ENCODE measurements at places on chromosomes 16 and 17.

GRCh38 chr17:17414341-17414805 lies 62.4 kb upstream of the MED9 start:
- peak; percentile 28 for DNase-seq

GRCh38 chr16:75065149-75065505 lies 51.5 kb downstream of the LDHD start:
- DNase-seq = peak; percentile 51

GRCh38 chr16:1870365-1871082 lies 1.4 kb downstream of the MEIOB start:
- DNase-seq = no peak

DNA sequence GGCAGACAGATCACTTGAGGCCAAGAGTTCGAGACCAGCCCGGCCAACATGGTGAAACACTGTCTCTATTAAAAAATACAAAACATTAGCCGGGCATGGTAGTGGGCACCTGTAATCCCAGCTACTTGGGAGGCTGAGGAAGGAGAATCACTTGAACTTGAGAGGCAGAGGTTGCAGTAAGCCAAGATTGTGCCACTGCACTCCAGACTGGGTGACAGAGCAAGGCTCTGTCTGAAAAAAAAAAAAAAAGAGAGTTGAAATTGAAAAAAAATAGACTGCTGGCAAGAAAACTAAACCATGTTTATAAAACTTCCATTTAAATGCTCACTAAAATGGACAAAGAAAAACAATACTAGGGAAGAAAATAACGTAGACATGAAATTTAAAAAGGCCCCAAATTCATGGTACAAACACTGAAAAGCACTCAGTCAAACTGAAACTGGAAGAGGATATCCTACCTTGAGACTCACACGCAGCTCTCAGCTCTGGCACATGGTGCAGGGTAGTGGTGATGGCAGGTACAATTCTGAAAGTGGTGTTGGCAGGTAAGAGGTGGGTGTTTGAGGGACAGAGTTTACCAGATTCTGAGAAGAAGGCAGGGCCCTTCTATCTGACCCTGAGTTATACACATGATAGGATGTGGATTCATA lies 19.3 kb downstream of the CNTROB start:
- no peak for DNase-seq

GRCh38 chr17:74339537-74340195 lies 13.6 kb downstream of the KIF19 start:
- no peak for DNase-seq

DNA sequence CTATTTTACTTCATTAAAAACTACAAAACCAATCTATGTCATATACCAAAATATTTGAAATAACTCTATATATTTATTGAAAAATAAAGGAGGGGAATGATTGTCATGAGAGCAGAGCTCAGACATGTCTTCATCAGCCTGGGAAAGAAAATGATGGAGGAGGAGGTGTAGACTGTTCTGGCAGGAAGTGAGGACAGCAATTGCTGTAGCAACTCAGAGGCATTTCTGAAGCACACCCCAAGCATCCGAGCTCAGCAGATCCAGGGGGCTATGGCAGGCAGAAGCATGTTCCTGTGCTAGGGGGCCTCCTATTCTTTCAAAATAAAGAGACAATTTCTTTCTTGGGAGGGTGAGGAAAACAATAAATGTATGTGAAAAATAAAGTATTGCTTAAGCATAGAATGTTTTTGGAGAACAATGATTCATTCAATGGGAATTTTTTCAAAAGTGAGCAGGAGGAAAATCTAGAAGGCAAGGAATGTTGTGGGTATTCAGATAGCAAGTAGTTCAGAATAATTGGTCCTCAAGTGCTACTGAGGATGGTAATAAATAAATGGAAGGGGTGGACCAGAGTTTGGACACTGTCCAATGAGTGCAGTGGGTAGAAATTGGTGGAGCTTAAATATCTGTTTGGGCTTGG lies 383.4 kb downstream of the CDH11 start:
- DNase-seq = no peak

DNA sequence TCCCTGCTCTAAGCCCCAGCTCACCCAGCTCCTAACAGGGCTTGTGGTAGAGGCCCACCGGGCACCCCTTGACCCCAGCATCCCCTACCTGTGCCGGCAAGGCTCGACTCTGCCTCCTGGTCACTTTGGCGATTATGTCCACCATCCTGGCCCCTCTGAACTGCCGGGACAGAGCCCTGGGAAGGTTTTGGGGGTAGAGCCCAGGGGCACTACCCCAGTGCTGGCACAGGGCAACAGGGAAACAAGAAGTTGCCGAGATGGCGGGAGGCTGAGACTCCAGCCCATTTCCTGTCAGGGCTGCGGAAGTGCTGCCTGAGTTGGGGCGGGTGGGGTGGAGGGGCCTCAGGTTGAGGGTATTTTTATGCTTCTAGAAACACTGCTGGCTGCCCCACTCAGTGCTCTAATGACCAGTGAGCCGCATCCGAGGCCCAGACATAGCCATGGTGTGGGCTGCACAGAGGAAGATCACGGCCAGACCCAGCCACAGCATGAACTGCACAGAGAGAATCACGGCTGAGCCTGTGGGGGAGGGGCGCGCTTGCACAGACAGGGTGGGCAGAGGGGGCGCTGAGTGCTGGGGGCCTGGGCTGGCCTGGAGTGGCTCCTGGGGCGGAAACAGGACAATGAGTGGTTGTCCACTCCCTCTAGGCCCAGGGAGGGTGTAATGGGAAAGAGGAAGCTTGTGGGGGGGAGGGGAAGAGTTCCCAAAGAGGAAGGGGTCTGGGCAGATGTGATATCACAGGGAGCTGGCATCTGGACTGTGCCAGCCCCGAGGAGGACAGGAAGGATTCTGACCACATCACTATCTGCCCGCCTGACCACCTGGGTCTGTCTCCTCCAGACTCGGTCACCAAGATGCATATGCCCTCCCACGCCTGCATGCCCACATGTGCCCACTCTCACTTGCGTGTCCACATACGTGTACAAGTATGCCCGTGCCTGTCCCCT lies 22.3 kb downstream of the ARHGAP27 start:
- no peak for DNase-seq

DNA sequence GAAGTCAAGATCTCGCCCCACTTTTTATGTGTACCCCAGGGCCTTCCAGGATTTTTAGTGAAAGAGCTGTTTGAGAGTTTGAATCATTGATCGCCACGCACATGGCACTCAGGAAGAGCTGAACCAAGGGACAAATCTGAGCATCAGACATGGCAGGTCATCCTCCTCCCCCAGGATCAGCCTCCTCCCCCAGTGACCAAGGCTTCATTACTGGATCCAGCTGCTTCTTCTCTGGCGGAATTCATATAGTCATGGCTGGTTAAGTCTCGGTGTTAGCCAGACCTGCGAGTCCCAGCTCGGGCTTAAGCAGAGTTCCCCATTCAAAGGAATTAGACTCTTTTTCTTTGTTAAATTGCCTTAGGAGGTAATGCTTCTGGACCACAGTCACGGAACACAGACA lies 32.5 kb downstream of the CDRT4 start:
- DNase-seq = no peak

- no peak for DNase-seq
These were observed 184.2 kb downstream of the KCNJ2 start for GRCh38 chr17:70353408-70354092.

- DNase-seq = peak; percentile 49
These were observed 15.4 kb upstream of the KATNB1 start for GRCh38 chr16:57720142-57720575.

DNA sequence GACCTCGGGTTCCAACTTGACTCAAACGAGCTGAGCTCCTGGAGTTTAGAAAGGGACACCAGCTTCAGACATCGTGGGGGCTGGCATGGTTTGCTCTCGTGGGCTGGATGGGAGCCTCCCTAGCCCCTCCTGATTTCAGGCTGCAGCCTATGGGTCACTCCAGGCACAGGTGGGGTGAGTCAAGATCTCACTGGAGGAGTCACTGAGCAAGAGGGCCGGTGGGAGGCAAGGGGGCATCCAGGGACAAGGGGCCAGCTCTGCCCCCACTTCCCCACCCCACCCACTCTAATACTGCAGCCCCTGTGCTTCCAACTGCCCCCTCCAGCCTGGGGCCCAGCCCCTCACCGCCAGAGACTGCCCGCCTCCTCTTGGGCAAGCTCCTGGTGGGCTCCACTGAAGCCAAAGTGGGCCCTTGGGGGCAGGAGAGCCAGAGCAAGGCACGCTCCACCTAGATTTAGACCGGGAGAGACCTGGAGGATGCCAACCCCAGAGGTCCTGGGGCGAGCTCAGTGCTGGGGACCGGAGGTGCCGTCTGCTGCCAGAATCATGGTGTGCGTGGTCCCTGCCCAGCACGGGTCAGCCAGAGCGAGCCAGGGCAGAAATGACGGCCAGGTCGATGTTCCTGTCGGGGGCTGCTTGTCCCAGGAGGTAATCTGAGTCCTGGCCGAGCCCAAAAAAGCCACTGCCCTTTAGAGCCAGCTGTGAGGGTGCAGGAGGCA lies 6.4 kb downstream of the SLC16A3 start:
- no peak for DNase-seq

DNA sequence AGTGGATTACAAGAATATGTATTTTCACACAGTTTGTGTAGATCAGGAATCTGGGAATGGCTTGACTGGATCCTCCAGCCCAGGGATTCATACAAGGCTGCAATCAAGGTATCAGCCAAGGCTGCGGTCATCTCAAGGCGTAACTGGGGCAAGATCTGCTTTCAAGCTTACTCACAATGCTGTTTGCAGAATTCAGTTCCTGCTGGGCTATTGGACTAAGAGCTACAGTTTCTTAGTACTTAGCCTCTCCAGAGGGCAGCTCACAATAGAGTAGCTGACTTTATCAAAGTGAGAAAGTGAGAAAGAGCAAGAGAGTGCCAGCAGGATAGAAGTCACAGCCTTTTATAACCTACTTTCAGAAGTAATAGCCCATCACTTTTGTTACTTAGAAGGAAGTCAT lies 211.0 kb downstream of the MAP2K6 start:
- no peak for DNase-seq

GRCh38 chr16:56226845-56227525 lies 35.7 kb downstream of the GNAO1 start:
- DNase-seq = no peak

- no peak for DNase-seq
These were observed 40.6 kb downstream of the STH start for GRCh38 chr17:46039592-46040186.

DNA sequence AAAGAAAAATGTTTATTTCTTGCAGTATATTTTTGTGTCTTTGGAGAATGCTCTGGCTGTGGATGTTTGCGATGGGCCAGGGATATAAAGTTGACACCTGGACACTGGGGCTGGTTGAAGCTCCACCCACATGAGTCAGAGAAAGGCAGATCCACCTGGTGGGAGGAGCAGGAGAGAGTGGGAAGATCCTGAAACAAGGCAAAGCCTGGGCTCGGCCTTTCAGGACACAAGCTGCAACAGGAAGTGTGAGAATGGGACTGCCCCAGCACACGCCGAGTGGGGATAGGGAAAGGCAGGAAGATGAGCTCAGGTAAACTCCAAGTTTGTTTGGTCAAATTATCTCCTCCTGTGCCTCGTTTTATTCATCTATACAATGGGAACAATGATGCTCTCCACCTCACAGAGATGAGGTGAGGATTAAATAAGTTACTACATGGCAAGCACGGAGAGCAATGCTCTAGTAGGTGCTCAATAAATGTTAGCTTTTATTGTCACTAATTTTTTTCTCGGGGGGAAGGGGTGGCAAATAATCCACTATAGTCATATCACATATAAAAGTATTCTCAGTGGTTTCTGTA lies 21.4 kb upstream of the PITPNM3 start:
- DNase-seq = no peak

GRCh38 chr17:62822080-62822904 lies 14.2 kb upstream of the MARCHF10 start:
- peak; percentile 18 for DNase-seq

DNA sequence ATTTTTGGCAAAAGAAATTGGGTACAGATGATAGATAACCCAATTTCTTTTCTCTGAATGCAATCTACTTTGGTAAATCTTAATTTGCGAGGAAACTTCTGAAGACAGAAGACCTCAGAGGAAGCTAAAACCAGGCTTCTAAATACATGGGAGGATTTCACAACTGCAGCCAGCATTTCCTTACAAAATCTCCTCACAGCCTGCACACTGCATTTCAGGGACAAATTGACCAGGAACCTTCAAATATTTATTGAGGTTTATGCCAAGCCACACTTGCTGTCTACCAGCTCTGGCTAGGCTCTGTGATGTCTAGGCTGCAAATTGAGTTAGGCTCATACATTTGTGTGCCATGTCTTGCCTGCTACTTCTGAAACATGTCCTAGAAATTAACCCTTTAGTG lies 167.3 kb upstream of the CDH5 start:
- DNase-seq = no peak

All from hematopoietic multipotent progenitor cell treated with erythropoietin and hydrocortisone succinate and interleukin-3 and kit ligand, for 15 days (in vitro differentiated cells).